ENCODE measurements at places on chromosomes 7 and 10. TPM values are rescaled to one million over a fixed set of nuclear protein-coding genes. Genes with fewer than 3 reads are reported as not detected.

The ANKRD1 gene
- 56.1 TPM for total RNA-seq

The ABHD11 gene
- total RNA-seq = 4.5 TPM

The LIPK gene
- not detected for total RNA-seq

The PLXDC2 gene
- 19.0 TPM for total RNA-seq

The CASD1 gene
- total RNA-seq = 19.3 TPM

The MEIG1 gene
- total RNA-seq = not detected

The CCNY gene
- 45.5 TPM for total RNA-seq
